ENCODE measurements at places on chromosomes 5 and 9. TPM values are rescaled to one million over a fixed set of nuclear protein-coding genes. Genes with fewer than 3 reads are reported as not detected.

Gene TNC
- total RNA-seq = 364 TPM

Gene CCDC112
- total RNA-seq = 10.1 TPM

Gene MELK
- 17.2 TPM for total RNA-seq

Gene IFNA21
- total RNA-seq = not detected

Gene KIAA1958
- 1.7 TPM for total RNA-seq

Gene NLN
- 40.0 TPM for total RNA-seq

Gene FOXD4
- not detected for total RNA-seq

Gene POU4F3
- under 0.01 TPM for total RNA-seq

Gene ADRB2
- total RNA-seq = 0.22 TPM

Gene PTGES2
- 55.0 TPM for total RNA-seq

Gene CMYA5
- total RNA-seq = 3.7 TPM

Gene PDCD1LG2
- total RNA-seq = 10.1 TPM

Gene CERT1
- 42.0 TPM for total RNA-seq

Gene PPP2R2B
- 1.3 TPM for total RNA-seq

Gene PCDHB2
- 2.0 TPM for total RNA-seq

Gene GALNT12
- 69.5 TPM for total RNA-seq

Gene TAF1L
- under 0.01 TPM for total RNA-seq

Gene NPR3
- total RNA-seq = 17.8 TPM

Gene RANBP3L
- 0.11 TPM for total RNA-seq

Gene SGCD
- 3.7 TPM for total RNA-seq

Gene CDX1
- total RNA-seq = 0.12 TPM

Gene CCDC187
- total RNA-seq = under 0.01 TPM

Gene PBX3
- 42.2 TPM for total RNA-seq

Gene RAD1
- 35.4 TPM for total RNA-seq

Gene PCDHA12
- 0.11 TPM for total RNA-seq

Gene GDA
- 0.11 TPM for total RNA-seq

Gene SKIC3
- total RNA-seq = 197 TPM

Gene PCDHA1
- under 0.01 TPM for total RNA-seq

Gene FOXI1
- total RNA-seq = not detected

Gene DOCK2
- 3.0 TPM for total RNA-seq

Gene CEP120
- total RNA-seq = 38.0 TPM

Gene TRIM7
- total RNA-seq = 2.4 TPM

Gene TPPP
- 0.25 TPM for total RNA-seq

Gene PCDHA6
- 0.77 TPM for total RNA-seq

Gene FGF10
- 0.89 TPM for total RNA-seq

All from uterine smooth muscle cell (primary cell).